ENCODE measurements at places on chromosomes 1 and 21. TPM values are rescaled to one million over a fixed set of nuclear protein-coding genes. Genes with fewer than 3 reads are reported as not detected.

GRIK1 gene
- not detected for total RNA-seq

- H3K4me1 ChIP-seq, result peaks cover 4% of the 10 kb centered on the region
- DNase-seq, result no peak
- no peak overlapping the region for H3K4me3 ChIP-seq
- H3K36me3 ChIP-seq, result no peaks in the 10 kb centered on the region
- H3K27ac ChIP-seq, result no peak overlapping the region
- H3K27me3 ChIP-seq, result no peaks in the 10 kb centered on the region
Observed at GRCh38 chr21:43189936-43190335, 21.1 kb downstream of the CRYAA start.

PPP1R8 gene
- total RNA-seq, result 32.8 TPM

DNA sequence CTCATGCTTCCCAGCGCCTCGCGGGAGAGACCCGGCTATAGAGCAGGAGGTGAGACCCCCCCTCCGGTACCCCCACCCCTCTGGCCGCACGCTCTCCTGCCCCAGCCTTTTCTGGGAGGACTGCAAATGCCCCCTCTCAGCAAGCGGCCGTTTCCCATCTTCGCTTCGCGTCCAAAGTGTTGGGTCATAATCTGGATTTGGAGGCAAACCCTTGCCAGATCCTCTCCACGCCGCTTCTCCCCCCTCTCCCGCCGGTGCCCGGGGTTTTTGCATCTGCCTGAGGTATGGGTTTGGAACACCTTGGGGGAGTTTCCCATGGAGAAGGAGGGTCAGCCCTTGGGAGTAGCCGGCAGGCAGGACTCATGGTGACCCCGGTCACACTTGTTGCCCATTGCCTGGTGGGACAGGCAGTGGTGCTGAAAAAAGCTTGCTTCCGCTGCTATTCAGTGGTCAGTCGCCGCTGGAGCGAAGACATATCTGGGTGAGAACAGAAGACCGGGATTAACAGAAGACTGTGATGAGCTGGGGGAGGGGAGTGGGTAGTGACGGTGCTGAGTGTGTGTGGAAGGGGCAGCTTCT, 935 bp downstream of the KCNK2 start:
- no peaks in the 10 kb centered on the region for H3K36me3 ChIP-seq
- no peak overlapping the region for H3K27ac ChIP-seq
- peaks cover 6% of the 10 kb centered on the region for H3K4me1 ChIP-seq
- DNase-seq, result no peak
